GM12878 (cell line): ENCODE measurements at places on chromosomes 6 and 20.
A peak's percentile ranks its signal among the peaks of the same experiment; 100 is the strongest.

- no peak for DNase-seq
These were observed 68.4 kb downstream of the ATG5 start for GRCh38 chr6:106257195-106257594.

DNA sequence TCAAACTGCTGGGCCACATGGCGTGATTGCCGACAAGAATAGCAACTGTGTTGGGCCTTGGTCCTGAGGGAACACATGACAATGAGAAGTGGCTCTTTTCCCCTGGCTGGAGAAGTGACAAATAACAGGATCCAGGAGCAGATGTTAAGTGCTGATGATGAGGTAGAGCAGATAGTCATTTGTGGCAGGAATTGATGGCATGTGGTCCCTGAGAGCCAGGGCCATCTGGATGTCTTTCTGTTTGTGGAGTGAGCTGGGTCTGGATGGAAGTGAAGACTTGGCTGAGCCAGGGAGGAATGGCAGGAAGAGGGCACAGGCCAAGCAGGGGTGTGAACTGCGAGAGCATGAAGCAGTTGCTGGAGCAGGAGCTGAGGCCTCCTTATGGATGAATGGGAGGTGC, 67.8 kb downstream of the SCAND1 start:
- DNase-seq, result no peak

DNA sequence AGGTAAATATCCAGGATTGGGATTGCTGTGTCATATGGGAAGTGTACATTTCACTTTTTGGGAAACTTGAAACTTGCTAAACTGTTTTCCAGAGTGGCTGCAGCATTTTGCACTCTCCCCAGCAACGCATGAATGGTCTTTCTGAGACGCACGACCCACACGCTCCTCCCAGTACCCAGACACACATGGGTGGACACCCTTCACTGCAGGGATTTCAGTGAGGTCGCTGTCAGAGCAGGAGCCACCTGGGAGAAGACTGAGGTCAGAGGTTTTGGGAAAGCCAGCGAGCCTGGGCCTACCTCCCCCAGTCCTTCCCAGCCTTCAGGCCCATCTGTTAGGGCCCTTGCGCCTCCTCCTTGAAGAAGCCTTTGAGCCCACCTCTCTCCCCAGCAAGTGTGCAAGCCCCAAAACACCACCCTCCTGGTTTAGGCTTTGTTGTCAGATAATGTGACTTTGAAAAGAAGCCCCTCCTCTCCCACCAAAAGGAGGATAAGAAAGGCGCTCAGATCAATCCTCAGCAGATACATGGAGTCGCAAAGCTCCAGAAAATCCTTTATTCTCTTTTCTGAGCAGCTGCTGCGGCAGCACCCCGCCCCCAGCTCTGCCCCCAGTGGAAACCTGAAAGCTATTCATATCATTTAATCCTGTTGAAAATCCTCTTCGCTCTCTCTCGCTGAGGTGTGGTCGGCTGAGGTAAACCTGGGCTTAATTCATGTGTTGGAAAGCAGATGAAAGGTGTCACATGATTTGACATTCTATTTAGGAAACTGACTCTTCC, 12.7 kb upstream of the JAG1 start:
- no peak for DNase-seq

GRCh38 chr6:159989492-159990480, 20.9 kb downstream of the IGF2R start:
- no peak for DNase-seq

DNA sequence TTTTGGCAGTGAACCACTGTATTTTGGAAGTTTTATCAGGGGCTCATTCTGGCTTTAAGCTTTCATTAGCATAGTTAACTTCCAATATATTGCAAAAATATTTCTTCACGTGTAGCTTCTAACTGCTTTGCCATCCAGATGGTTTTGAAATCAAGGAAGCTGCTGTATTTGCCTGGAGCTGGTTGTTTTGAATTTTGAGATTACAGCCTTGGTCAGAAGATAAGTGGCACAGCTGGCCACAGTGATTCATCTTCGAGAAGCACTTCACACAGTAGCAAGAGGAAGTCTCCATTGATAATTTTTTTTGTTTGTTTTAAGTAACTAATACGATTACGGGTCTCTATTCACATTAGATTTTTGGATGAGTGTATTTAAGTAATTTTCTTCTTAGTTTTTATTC, 3.8 kb downstream of the APCDD1L start:
- DNase-seq, result no peak

GRCh38 chr6:122734529-122735395, 44.8 kb upstream of the FABP7 start:
- no peak for DNase-seq

GRCh38 chr6:35954333-35954732, 33.4 kb upstream of the SRPK1 start:
- DNase-seq, result no peak

DNA sequence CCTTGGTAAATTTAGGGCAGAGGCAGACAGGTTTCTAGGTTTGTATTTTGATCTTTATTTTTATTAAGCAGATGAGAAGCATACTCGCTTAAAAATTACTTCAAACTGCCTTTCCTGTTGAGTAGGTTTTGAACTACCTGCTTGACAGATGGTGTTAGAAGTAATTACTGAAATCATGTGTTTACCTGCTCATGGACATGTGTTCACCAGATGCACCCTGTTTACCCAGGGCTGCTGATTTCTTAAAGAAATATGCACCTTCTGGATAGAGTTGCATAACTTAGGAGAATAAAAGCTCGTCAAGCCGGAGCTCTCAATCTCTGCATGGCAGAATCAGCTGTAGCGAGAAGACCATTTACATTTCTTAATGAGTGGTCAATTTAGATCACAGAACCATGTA, 165.1 kb downstream of the CDKAL1 start:
- no peak for DNase-seq

DNA sequence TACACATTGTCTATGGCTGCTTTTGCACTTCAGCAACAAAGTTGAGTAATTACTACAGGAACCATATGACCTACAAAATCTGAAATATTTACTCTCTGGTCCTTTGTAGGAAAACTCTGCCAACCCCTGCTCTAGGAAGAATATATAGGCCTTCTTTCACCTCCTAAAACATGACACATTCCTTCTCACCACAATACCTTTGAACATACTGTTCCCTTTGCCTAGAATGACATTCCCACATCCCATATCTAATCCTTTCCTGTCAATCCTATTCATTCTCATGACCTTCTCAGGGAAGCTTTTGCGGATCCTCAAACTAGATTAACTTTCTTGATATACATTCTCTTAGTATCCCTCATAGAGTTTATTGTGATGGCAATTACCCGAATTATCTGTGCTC, 18.0 kb upstream of the NCOA6 start:
- DNase-seq, result no peak

- peak; percentile 34 for DNase-seq
These were observed 155.2 kb downstream of the SCML4 start for GRCh38 chr6:107668743-107669474.

- no peak for DNase-seq
These were observed 277.2 kb upstream of the HSF2 start for GRCh38 chr6:122122202-122122601.

- no peak for DNase-seq
These were observed 9.1 kb downstream of the BCL2L1 start for GRCh38 chr20:31713312-31714273.

- no peak for DNase-seq
These were observed 15.9 kb upstream of the CPNE1 start for GRCh38 chr20:35680452-35681183.

GRCh38 chr6:17914651-17915050, 72.8 kb downstream of the KIF13A start:
- no peak for DNase-seq

- no peak for DNase-seq
These were observed 29.6 kb downstream of the OR2B2 start for GRCh38 chr6:27882624-27883023.

DNA sequence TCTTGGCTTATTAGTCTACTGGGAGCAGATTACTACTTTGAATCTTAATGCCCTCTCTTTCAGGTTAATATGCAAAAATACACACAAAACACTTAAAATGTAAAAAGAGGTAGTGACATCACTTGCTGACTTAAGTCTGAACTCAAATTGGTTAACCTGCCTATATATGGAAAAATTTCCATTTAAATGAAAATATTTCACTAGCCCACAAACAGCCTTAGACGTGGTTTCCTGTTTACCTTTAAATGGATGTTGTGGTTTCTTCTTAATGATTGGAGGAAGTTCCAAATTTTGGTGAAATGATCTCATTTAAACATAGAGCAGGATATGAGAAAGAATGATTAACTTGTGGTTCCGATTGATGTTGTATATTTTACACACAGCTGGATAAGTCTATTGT, 553.7 kb downstream of the CD109 start:
- DNase-seq, result peak; percentile 2

DNA sequence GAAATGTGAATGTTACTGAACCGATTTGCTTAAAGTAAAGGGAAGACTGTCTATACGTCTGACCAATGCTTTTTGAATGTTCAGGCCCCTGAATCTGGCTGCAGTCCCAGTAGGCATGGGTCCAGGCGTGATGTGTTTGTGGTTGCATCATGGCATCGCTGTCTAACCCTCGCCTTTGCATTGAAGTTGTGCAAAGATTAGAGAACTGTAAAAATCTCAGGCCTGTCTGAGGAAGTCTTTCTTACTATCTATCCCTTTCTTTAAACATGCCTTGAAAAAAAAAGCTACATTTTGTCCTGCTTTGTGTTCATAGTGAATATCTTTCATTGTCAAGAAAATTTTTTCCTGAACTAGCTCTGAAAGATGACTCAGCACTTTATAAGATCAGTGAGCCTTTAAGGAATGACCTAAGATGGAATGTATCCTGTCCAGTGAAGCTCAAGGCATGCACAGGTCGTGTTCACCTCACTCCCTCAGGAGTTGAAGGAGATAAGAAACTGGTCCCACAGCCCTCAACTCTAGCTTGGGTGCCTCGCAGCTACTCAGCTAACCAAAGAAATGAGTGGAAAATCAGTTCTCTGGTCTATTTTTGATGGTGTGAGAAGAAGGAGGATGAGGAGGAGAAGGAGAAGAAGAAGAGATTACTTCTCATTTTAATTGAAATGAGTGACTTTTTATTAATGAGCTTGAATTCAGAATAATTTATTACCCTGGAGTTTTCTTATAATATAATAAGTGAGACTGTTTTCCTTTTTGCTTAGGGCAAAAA, 48.6 kb downstream of the TPD52L1 start:
- no peak for DNase-seq

- DNase-seq, result no peak
These were observed 615.9 kb downstream of the RNF144B start for GRCh38 chr6:19002976-19003560.

DNA sequence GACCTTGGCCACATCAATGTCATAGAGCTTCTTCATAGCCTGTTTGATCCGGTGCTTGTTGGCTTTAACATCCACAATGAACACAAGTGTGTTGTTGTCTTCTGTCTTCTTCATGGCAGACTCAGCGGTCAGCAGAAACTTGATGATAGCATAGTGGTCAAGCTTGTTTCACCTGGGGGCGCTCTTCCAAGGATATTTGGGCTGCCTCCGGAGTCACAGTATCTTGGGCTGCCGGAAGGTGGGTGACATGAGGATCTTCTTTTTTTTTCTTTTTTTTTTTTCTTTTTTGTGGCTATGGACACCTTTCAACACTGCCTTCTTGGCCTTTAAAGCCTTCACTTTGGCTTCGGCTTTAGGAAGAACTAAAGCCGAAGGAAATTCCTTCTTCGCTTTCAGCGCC, 244.6 kb downstream of the GJA1 start:
- DNase-seq, result no peak

- no peak for DNase-seq
These were observed 11.1 kb upstream of the EXOC2 start for GRCh38 chr6:704046-704445.

DNA sequence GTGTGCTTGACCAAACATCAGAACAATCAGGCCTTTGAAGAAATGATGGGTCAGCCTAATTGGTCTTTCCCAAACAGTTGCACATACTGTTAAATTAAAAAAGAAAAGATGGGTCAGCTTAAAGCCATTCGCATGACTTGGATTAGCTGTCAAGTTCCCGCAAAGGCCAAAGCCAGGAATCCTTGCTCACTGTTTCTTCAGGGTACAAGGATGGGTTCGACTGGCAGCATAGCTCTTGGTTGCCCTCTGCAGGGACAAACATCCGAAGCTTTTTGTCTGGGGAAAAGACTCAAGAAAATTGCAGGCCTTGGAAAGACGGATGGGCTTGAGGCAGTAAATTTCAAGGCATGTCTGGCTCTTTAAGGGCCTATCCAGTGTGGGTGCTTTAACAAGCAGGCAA, 168.0 kb downstream of the HDGFL1 start:
- peak; percentile 0 for DNase-seq

- no peak for DNase-seq
These were observed 472.2 kb downstream of the UTRN start for GRCh38 chr6:144757299-144757698.

- no peak for DNase-seq
These were observed 240 bp downstream of the FOXQ1 start for GRCh38 chr6:1312203-1312472.

- DNase-seq, result no peak
These were observed 596.8 kb upstream of the JAG1 start for GRCh38 chr20:11270566-11270965.

GRCh38 chr20:57470212-57470522, 54.8 kb downstream of the CTCFL start:
- no peak for DNase-seq

DNA sequence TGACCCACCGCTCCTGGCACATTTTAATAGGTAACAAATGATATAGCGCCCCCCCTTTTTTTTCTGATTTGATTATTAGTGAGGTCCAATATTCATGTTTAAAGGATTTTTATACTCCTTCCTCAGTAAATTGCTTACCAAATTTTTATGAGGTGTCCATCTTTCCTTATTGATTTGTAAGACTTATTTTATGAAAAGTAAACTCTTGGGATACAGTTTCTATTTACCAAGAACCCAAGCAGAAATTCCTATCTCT, 25.1 kb downstream of the TRIM27 start:
- DNase-seq, result no peak

- no peak for DNase-seq
These were observed 90.7 kb downstream of the CEP57L1 start for GRCh38 chr6:109186012-109186411.

DNA sequence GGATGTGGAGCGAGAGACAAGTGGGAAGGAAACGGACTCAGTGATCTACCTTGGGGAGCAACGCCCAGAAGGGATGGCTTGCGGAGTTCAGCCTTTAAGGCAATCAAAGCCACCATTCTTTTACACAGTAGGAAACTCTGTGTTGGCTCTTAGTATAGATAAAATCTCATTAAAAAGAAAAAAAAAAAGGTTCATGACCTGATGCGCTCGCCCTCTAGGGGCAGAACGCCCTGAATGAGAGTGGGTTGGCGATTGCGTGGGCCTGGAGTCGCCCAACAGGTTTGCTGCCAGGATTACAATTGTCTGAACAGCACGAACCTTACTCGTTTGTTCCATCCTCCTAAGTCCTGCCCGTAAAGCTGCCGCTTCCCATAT, 1.2 kb downstream of the TPD52L1 start:
- no peak for DNase-seq

- DNase-seq, result no peak
These were observed 277.2 kb downstream of the FRK start for GRCh38 chr6:115783402-115784061.

DNA sequence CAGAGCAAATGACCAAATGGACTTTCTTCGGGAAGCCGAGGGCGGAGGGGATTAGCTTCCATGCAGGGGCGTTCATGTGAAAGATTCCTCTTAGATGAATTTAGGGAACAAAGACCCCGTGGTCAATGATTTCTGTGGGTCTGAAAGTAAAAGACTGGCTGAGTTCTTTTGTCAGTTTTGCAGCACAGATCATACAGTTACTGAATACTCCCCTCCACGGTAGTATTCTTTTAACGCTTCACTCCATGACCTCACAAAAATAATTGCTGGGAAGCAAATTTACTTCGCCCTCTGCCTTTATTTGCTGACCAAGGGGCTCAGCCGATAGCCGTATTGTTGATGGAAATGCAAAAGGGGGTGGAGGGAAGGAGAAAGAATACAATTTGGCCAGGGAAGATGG, 86.0 kb upstream of the SALL4 start:
- no peak for DNase-seq
